ENCODE measurements at places on chromosomes 6 and 20.
A peak's percentile ranks its signal among the peaks of the same experiment; 100 is the strongest.

DNA sequence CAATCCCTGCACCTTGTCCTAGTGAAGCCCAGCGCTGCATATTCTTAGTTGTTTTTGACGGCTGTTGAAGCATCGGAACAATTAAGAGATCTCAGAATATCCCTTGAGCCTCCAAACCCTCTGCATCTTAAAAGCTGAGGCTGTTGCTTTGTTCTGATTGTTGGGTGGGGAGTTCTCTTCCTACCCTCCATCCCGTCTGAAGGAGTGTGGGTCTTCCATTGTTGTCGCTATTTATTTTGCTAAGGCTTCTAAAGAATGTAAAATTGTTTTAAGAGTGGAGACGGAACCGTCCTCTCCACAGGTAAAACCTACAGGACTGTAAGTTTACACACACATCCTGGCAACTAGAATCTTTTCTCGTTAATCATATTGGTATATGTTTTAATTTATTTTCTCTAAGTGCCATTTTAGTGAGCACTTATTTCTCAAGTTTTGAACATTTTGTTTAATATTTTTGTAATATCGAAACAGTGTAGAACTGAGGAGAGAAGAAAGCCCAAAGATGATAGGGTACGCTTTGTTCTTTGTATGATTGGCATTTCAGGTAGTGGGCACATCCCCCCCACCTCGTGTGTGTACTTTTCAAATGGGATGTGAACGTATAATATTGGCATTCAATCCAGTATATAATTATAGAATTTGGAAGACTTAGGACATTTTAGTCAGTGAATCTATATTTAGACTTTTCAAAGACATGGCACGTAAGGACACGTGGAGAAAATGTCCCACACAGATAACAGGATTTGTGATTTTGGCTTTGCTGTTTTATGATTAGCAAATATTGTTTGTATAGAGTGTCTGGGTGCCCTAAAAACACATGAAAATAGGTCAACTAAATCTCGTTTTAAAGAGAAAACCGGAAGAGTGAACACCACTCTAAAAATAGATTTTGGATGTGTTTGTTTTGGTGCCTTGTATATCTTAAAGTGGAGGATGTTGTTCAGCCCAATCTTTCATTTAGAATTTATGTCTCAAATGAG lies 1.3 kb downstream of the RNF146 start:
- DNase-seq, result no peak

DNA sequence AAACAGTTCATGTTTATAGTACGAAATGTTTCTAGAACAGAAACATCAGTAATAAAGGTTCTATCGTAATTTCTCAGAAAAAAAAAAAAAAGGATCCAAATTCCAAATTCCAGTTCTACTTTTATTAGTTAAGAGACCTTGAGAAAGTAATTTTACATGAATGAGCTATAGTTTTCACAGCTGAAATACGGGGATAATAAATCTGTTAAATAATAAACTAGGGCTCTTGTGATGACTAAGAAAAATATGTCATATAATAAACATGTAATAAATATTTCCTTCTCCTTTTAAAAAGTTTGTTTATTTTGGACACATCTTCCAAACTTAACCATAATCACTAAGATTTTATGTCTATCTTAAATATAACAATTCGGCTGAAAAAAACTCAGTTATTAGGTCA lies 17.8 kb downstream of the RARS2 start:
- no peak for DNase-seq

- DNase-seq, result no peak
Measured at GRCh38 chr20:49286689-49287551, 9.1 kb upstream of the ZNFX1 start.

DNA sequence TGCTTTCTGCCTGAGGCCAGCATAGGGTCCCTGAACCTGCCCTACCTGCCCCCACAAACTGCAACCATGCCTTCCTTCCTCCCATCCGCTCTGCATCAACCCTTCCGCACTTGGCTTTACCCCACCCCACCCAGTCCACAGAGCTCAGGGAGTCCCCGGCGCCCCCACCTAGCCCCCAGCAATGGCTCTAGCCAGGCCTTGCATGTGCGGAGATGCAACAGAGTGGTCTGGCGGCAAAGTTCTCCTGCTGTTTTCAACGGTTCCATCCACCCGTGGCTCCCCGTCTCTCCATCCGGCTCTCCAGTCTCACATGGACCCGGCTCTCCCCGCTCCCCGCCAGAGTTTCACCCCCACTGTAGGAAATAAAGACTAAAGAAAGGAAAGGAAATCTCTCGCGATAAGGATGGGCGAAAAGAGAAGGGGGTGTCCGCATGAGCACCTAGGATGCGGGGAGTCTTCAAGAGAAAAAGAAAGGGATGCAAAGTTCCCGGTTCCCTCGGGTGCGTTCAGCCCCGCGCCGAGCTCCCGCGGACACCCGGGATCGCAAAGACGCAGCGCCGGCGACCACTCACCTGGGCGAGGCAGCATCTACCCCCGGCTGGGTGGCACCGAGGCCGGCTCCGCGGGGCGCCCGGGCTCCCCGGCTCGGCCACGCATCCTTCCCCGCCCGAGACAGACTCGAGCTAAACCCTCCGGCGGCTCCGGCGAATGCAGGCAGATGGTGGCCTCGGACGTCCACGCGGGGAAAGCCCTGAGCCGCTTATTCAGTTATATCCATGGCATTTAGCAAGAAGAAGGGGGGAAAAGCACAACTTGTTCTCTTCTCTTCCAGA lies 579 bp downstream of the LRFN2 start:
- DNase-seq, result no peak

DNA sequence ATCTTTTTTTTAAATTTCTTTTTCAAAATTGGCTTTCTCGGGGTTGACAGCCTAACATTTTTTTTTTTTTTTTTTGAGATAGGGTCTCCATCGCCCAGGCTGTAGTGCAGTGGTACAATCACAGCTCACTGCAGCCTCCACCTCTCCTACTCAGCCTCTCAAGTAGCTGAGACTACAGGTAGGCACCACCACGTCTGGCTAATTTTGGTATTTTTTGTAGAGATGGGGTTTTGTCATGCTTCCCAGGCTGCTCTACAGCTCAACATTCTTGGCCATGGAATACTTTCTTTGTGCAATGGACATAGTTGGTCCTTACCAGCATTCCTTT lies 6.4 kb upstream of the CTNNBL1 start:
- no peak for DNase-seq

- no peak for DNase-seq
Measured at GRCh38 chr20:7770578-7770977, 169.7 kb downstream of the HAO1 start.

DNA sequence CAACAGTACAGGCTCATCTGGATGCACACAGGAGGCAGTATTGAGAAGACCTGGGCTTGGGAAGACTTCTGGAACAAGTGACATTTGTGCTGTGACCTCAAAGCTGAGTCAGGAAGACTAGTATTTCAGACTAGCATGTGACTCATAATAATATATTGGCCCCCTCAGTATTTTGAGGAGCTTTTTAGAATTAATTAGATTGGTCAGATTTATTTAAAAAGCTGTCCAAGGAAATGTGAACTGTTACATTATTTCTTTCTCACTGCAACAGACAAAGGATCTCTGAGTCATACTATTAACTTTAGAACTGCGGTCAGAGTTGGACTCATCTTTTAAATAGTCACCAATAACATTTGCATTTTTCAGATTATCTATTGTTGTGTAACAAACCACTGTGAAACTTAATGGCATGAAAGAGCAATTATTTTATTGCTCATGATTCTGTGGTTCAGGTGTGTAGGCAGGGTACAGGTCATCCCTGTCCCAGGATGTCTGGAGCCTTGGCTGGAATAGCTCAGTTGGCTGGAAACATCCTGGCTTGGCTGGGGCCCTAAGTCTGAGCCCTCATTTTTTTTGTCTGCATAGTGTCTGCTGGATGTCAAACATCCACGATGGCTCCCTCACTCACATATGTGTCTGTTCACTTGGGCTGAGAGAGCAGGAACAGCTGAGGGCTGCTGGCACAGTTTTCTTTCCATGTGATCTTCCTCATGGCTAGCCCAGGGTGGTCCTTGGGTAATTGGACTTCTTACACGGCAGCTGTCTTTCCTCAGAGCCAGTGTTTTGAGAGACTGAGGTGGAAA lies 46.9 kb downstream of the MAP3K4 start:
- no peak for DNase-seq

DNA sequence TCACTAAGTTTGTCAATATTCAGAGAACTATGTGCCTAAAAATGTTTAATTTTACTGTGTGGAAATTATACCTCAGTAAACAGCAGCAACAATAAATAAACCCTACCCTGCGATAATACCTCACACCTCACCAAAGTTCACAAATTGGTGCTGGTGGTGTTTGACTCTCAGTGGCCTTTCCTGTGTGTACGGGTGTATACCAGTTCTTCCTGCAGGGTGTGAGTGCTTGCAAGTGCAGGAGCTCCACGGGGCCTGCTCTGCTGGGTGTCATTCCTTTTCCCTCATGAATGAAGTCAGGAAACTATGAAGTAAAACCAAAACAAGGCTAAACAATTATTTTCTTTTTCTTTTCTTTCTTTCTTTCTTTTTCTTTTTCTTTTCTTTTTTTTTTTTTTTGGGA lies 4.1 kb upstream of the ENPP5 start:
- no peak for DNase-seq

- no peak for DNase-seq
Measured at GRCh38 chr6:37582306-37582705, 82.6 kb upstream of the CCDC167 start.

DNA sequence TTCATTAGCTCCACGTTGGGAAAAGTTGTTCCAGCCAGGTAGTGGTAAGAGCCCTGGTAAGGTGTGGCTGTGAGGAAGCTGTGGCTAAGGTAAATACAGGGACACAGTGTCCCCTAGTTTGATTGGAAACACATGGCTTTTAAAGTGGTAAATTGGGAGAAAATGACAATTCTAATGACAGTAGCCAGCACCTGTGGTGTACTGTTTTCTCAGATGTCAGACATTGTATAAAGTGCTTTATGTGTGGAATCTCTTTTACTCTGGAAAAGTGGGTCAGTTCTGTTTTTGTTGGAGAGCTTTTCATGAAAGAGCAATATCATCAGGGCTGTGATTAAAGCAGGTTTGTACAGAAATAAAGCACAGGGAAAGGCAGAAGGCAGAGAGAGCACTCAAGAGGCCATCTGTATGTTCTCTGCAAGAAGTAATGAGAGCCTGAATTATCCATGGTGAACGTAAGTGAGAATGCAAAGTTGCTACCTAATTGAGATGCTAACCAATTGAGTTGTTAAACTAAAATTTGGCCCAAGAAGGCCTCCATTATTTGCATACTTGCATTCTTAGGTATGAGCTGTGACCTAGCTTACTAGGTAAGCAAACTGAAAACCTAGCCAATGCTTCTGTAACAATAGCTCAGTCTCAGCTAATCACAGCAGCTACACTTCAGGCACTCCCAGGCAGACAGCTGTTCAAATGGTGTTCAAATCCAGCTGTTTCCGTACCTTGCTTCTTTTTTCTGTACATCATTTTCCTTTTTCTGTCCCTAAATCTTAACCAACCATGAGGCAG lies 28.2 kb downstream of the MRAP2 start:
- no peak for DNase-seq

DNA sequence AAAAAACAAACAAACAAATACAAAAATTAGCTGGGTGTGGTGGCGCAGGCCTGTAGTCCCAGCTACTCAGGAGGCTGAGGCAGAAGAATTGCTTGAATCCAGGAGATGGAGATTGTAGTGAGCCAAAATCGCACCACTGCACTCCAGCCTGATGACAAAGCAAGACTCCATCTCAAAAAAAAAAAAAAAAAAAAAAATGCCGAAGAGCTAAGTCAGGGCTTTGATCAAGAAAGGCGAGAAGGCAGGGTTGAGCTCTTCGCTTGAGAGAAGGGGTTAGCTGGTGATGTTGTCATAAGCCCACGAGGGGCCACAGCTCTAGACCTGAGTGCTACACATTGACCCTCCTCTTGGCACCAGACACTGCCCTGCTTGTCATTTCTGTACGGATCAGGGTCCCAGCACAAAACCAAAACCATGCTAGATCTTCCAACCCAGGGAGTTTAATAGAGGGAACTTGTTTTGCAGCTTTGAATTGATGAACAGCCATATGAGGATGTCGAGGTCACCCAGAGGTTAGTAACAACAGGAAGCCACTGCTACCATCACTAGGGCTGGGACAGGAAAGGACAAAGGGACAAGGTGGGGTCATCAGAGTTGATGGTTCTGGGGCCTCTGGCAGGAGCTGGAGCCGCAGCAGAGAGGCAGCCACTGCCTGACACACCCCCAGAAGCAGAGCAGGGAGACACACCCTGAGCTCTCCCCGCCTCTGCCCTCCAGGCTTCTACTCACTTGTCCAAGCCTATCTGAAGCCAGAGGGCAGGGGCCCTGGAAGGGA lies 122.7 kb downstream of the SNX5 start:
- no peak for DNase-seq

- no peak for DNase-seq
Measured at GRCh38 chr20:42635699-42636411, 553.9 kb downstream of the PTPRT start.

GRCh38 chr6:54525731-54526130 lies 217.5 kb downstream of the TINAG start:
- no peak for DNase-seq

GRCh38 chr6:3263096-3263495 lies 4.3 kb downstream of the PSMG4 start:
- no peak for DNase-seq

DNA sequence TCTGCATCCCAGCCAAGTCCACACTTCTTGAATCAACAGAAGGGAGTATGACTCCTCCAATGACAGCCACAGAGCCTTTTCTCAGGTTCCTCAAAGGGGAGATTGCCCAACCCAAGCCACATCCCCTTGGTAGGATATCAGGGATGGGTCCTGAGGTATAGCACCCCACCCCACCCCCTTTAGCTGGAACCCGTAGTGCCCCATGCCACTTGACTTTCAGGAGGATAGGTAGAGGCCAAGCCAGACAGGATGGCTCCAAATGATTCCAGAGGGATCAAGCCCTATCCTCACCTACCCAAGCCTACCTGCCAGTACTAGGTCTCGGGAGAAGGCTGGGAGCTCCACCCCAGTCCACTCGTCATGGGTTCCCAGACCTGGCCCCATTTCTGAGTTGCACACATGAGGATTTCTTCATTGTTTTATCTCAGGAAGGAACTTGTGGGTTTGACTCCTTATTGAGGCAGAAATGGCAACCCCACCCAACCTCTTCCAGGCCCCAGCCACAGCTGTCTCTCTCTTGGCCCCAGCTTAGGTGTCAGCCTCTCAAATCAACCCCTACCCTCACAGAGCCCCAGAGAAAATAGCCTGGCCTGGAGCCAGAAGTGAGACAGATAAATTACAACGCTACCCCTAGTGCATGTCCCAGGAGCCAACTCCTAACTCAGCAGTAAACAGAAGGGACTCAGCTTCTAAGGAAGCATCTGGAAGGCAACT lies 3.6 kb downstream of the CCND3 start:
- peak; percentile 60 for DNase-seq

DNA sequence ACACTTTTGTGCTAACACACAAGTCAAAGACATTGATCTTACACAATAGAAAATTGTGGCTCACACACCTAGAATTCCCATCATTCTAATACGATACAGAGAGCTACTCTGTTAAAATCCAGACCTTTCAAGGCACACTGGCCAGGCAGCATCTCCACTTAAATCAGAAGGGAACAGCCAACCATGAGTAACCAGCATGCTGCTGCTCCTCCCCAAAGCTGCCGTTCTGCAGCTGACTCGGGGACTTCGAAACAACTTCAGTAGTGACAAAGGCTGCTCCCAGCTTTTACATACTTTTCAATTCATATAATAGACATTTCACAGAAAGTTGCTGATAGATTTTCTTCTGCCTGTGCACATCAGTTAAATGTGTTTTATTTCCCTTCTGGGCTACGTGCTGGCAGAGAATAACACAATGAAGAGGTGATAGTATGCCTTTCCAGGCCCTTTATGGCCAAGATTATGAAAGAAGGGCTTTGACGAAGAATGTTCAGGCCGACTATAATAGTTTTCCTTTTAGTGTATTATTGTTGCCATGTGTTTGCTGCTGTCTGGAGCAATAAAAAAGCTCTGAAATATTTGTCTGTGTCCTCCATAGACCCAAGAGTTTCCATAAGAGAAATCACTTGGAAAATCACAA lies 159.0 kb downstream of the GMDS start:
- DNase-seq, result no peak
